ENCODE measurements at places on chromosomes 13 and 19.
A peak's percentile ranks its signal among the peaks of the same experiment; 100 is the strongest.

GRCh38 chr13:112838842-112839117, 130.2 kb upstream of the MCF2L start:
- DNase-seq, result no peak

GRCh38 chr13:97435794-97436193, 1.8 kb downstream of the RAP2A start:
- DNase-seq, result no peak

- no peak for DNase-seq
These were observed 13.2 kb upstream of the PAK4 start for GRCh38 chr19:39112338-39112890.

DNA sequence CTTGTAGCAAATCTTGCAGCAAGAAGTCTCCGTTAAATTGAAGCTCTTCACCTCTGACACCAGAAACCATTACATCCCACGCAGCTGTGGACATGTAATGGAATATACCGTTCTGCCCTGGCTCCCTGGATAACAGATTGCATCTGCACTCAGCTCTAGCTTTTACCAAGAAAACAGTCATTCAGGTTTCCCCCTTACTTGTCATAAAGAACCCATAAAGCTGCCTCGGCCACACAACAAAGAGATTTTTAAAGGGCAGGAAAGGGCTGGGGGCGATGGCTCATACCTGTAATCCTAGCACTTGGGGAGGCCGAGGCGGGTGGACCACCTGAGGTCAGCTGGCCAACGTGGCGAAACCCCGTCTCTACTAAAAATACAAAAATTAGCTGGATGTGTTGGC, 127.6 kb upstream of the RFC3 start:
- no peak for DNase-seq

DNA sequence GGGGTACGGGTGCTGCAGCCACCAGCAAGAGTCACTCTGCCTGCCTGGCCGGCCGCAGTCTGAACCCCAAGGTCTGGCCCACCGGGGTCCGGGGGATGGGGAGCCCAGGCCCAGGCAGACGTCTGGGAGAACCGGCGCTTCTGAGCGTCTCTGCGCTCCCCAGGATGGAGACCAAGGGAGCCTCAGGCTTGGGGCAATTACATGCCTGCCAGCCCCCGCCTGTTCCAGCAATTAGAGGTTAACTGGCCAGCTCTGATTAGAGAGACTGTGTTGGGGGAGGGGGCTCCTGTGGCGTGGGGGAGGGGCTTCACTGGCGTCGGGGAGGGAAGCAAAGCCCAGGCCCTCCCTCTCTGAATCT, 11.9 kb downstream of the MEIS3 start:
- DNase-seq, result no peak

GRCh38 chr13:80030491-80030890, 310.4 kb downstream of the SPRY2 start:
- no peak for DNase-seq

- DNase-seq, result no peak
These were observed 3.5 kb downstream of the KLF2 start for GRCh38 chr19:16327911-16328823.

DNA sequence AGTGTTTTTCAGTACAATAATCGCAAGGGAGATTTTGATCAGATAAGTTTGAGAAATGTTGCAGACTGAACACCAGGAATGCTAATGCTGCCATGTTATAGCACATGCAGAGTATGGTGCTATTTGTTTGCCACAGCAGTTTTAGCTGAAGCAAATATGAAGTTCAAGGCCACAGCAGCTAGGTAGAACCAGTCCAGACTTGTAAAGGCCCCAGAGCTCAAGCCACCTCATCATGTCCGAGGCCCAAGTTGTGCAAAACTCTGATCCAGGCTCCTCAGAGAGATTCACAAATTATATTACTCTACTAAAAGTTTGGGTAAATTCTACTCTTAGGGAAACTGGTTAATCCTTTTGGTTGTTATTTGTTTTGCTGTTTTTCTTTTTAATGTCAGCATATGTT, 2702.6 kb downstream of the PCDH9 start:
- DNase-seq, result no peak

- no peak for DNase-seq
These were observed 460.3 kb downstream of the KCTD12 start for GRCh38 chr13:76425935-76426334.

GRCh38 chr19:12752056-12752781, 628 bp downstream of the BEST2 start:
- DNase-seq, result no peak

- no peak for DNase-seq
These were observed 108.3 kb upstream of the FRY start for GRCh38 chr13:31923134-31923763.

DNA sequence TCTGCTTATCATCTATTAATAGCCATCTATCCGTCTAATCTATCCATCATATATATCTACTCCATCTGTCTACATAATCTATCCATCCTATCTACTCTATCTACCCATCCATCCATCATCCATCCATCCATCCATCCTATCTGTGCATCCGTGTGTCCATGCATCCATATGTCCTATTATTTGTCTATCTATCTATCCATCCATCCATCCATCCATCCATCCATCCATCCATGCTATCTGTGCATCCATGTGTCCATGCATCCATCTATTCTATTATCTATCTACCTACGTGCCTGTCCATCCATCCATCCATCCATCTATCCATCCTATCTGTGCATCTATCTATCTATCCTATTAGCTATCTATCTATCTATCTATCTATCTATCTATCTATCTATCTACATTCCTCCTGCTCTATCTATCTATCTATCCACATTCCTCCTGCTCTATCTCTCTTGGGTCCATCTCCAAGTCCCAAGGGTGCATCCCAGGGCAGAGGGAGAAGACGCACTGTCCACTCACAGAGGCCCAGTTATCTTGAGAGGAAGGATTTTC, 1.9 kb downstream of the CYP4F2 start:
- no peak for DNase-seq

DNA sequence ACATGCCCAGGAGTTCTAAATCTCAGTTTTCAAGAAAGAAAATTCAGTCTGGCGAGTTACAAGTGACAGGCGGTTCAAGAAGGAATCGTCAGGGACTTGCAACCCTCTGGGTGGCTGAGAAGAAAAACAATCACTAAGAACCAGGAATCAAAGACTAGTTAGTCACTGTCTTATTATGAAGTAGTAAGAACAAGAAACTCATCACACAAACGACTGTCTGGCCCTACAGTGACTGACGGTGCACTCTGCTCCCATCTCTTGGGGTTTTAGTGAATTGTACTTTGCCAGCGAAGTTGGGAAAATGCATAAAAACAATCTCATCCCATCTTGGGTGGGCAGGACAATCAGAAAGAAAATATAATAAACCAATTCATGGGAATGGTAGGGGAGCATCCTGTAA, 63.7 kb upstream of the SACS start:
- no peak for DNase-seq

- DNase-seq, result no peak
These were observed 10.1 kb upstream of the GJA3 start for GRCh38 chr13:20170921-20171320.

DNA sequence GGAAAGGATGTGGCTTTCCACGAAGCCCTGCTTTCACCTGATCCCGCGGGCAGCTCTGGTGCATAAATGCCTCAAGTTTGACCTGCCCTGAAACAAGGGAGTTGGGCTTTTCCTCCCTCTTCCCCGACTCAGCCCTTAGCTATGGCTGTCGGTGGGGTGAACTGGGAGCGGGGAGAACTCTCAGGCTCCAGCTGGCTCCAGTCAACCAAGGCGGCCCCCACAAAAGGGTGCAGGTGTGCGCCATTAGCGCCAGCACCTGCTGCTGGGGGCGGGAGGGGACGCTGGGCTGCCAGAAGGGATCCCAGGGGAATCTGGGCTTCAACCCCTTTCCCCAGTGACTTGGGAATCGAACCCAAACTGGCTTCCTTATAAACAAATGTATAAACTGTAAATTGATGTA, 7.1 kb upstream of the DHRS12 start:
- DNase-seq, result peak; percentile 38

GRCh38 chr19:29544656-29545360, 19.0 kb downstream of the VSTM2B start:
- no peak for DNase-seq

GRCh38 chr13:59274958-59275727, 888.6 kb downstream of the DIAPH3 start:
- no peak for DNase-seq

GRCh38 chr19:46978171-46978869, 41.3 kb upstream of the NPAS1 start:
- DNase-seq, result no peak

DNA sequence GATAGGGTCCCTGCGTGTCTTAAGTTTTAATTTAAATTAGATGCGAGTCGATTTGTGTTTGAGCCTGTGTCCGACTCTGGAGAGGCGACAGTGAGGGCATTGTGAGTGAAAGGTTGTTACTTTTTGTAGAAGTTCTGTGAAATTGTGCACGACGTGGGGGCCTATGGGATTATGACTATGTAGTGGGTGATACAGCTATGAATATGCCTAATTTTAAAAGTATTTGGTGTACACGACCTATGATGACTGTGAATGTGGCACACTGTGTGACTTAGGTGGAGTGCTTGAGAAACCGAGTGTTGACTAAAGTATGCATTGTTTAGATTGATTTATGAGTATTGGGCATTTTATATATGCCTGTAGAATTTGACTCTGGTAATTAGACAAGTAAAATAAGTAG, 646 bp downstream of the ZNF567 start:
- DNase-seq, result no peak

DNA sequence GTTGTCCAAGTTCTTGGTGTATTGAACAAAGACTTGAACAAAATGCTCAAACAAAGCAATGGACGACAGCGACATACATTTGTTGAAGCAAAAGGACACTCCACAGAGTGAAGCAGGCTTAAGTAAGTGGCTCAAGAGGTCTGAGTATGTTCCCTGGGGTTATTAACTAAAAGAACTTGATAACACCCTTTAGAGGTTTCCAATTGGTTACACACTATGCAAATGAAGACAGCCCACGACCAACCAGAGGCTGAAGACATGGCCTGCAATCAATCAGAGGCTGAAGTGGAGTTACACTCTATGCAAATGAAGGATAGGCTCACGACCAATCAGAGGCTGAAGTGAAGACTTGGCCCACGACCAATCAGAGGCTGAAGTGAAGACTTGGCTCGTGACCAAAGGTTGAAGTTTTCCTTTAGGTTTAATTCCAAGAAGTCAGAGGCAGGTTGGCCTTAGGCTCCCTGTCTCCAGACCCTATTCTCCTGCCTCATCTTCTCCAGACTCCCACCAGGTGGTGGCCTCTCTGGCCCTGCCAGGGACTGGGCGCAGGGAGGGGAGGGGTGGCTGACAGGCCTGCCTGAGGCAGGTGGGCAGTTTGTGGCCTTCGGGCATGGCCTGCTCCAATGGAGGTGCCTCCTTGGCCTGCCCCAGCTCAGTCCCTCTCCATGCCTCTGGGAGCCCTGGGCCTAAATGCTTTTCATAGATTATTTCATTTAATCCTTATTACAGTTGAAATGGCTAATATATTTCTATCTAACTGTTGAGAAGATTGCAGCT, 38.1 kb downstream of the CCDC169 start:
- no peak for DNase-seq

GRCh38 chr13:98479496-98480003, 97.4 kb downstream of the STK24 start:
- DNase-seq, result no peak

DNA sequence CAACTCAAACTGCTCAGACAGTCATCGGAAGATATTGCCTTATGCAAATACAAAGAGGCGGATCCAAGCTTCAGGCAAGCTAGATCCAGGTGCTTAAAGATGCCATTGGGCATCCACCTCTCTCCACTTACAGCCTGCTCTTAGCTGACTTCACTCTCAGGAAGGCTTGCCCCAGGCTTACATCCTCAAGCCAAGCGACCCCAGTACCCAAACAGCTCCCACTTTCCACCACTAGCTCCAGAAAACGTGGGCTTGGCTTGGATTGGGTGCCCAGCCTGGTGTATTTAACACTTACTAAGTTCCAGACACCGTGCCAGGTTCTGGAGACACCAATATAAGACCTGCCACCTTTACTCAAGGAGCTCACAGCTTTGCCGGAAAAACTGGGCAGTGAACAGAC, 142.1 kb upstream of the VSTM2B start:
- DNase-seq, result no peak

DNA sequence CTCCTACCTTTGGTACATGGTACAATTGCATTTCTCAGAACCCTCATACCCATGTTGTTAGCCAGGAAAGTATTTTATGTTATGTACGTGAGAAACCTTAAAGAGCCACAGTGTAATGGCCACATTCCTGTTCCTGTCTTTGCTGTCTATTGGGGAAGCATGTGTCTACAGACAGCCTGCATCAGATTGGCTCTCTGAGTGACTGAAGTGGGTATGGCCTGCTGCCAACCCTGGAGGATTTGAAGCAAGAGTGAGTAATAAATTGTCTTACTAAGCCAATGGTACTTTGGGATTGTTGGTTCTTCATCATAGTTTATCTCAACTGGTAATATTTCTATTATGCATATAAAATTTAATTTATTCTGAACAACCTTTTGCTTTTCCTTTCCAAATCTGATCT, 574.1 kb downstream of the LMO7 start:
- no peak for DNase-seq

- DNase-seq, result no peak
These were observed 897.0 kb downstream of the EFNB2 start for GRCh38 chr13:105638426-105638825.

- no peak for DNase-seq
These were observed 590.9 kb upstream of the SGCG start for GRCh38 chr13:22589880-22590279.

DNA sequence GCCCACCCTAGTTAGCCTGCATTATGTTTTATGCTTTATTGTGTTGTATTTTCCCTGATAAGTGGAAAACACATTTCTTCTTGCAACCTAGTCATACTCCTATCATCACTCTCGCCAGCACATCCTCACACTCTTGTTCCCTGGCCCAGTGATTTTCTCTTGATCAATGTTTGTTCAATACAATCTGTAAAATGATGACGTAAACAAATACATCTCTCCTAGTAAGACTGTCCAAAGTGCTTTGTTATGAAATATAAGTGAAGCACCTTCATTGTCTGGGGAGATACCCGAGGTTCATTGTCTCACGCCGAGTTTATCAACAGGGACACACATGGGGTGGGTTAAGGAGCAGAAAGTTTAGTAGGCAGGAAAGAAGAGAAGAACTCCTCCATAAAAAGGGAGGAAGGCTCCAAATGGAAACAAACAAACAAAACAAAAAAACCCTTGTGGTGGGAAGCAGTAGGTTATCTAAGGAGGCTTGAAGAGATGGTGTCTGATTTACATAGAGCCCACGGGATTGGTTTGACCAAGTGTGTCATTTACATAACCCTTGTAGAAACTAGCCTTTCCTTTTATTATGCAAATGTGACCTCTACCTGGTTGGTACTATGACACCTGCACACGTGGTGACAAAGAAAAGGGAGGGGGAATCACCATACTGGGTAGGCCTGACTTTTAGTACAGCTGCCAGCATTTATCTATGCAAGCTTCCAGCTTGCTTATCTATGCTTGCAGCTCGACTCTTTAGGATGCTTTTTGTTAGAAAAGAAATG, 1317.9 kb upstream of the SPRY2 start:
- no peak for DNase-seq

DNA sequence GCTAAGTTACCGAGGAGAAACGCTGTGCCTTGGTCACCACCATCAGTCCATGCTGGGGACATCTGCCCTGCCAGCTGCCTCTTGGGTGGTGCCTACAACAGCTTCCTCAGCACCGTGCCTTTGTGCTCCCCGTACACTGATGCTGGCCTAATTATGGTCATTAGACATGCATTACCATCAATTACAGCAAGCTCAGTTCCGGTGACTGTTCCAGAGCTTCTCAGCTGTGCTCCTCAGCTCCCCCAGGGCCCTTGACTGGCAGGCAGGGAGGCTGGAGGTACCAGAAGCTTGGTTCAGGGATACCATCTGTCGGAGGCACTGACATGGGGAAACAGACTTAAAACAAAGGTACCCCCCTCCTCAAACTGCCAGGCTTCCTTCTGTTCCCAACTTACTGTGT, 40.2 kb downstream of the CILP2 start:
- DNase-seq, result peak; percentile 4

Data from NCI-H345 (cell line).